ENCODE measurements at places on chromosomes 3 and 15.

GRCh38 chr15:58361273-58361759, 70.5 kb upstream of the LIPC start:
- DNase-seq: no peak

GRCh38 chr3:71064291-71064955, 519.1 kb downstream of the FOXP1 start:
- DNase-seq: peak; percentile 10

DNA sequence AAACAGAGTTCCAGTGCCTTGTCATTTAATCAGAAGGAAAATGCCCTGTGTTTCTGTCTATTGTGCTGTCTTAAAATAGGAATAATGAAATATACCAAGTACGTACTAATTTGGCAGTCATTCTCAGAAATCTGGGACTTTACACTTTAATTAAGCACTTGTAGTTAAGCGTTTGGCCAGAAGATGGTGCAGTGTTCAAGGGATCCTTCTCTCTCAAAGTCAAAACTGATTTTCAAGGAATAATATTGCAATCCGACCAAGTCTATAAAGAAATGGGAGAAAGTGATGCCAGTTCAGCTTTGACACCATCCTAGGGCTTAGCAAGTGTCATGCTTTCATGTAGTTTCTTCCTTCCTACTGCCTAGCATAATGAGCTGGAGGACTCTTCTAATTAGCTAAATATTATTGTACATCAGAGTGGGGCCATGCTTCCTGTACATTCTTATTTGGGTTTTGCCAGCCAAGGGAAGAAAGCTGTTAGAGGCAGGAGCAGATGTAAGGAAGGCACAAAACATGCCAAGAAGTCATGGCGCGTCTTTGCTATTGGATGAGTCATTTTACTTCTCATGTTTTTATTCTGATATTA, 64.8 kb downstream of the SAMMSON start:
- DNase-seq: peak; percentile 20

DNA sequence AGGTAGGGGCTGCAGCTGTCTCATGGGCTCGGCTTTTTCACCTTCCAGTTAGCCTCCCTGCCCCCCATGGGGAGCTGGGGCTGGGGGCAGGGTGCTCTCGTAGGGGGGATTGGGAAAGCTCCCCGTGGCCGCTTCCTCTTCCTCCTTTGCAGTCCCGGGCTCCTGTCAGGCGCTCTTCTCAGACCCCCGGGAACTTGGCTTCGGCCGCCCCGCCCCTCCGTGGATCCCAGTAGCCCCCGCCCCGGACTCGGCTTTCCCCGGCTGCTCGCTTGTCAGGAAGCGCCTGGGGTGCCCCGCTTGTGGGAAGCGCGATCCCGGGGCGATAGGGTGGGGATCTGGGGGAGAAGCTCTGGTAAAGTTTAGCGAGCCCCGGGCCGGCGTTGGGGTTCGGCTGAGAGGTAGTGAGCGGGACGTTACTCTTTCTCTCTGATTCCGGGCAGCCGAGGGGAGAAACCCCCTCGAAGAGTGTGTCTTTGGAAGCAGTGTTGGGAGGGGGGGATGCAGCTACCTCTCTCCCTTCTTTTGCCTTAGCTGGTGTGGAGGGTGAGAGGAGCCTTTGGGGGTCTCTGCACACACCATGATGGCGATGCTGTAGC, 611 bp downstream of the PIAS1 start:
- peak; percentile 18 for DNase-seq

DNA sequence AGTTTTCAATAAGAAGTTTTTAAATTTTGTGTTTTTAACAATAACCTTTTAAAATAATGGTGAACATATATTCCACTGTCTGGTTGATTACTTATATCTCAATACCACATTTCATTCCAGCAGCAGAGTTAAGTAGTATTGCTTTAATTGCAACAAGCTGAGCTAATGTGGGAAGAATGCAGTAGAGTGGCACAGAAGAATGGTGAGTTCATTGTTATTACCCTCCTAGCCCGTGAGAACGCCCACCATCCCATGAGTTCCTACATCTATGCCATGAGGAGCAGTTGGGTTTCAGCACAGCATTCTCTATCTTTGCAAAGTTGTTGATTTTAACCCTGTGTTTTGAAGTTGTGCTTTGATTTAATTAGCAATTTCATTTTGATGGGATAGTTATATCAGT, 17.8 kb upstream of the NR2E3 start:
- DNase-seq: no peak

DNA sequence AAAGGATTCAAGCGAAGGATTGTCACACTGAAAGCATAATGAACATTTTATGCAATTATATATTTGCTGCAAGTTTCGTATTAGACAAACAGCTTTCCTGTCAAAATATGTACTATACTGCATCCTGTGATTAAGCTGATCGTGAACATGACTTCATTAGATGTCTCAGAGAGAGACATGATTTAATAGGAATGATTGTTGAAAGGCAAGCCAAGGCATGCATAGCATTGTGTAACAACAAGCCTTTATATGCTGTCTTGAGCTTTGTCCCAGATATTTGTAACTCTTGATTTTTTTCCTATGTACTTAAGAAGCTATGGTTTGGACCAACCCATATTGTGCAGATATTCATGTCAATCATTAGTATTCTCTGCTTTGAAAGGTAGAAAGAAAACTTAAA, 309.1 kb downstream of the KCNH8 start:
- no peak for DNase-seq

DNA sequence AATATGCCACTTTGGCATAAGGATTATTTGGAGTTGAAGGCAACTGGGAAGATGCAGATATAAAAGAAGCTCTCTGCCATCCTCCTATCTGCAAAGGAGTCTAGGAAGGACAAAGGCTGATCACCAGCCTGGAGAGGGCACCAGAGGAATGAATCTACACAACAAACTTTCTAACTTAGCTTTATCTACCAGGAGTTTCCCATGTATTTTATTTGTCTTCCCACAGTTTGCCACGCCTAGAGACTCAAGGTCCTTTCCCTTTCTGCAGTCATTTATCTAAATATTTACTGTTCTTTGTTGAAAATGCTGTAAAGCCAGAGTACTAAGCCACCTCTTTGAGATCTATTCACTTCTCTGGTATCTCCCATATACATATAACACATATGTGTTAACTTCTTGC, 32.2 kb downstream of the GPR176 start:
- no peak for DNase-seq

- DNase-seq: no peak
Measured at GRCh38 chr3:177693616-177694264, 496.5 kb upstream of the TBL1XR1 start.

GRCh38 chr15:77642793-77643430, 10.2 kb upstream of the LINGO1 start:
- DNase-seq: no peak

DNA sequence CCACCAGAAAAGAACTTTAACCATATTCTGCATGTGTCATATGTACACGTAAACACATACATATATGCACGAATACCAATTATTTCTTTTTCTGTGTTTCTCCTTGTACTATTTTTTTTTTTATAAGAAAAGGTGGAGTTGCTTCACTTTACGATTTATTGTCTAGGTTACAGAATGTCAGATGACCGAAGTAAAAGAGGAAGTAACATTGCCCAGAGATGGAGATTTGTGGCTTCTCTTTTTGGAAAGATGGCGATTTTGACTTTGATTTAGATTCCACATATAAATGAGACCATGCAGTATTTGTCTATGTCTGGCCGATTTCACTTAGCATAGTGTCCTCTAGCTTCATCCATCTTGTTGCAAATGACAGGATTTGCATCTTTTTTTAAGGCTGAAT, 293.1 kb downstream of the SV2B start:
- DNase-seq: no peak

DNA sequence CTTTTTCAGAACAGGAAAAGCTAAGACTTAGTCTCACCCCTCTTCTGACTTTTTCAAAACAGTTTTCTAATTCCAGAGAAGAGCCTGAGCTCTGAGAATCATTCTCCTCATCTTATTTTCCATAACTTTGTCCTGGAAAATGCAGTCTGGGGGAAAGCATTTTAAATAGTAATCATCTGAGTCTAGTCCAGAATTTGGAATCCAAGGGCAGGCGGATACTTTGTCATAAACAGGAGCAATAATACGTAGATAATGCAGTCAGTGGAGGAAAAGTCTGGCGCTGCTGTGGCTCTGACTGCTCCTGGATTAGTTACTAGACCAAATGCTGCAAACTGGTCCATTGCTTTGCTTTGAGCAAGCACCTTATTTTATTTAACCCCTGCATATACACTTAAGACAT, 285.0 kb downstream of the THSD4 start:
- no peak for DNase-seq

DNA sequence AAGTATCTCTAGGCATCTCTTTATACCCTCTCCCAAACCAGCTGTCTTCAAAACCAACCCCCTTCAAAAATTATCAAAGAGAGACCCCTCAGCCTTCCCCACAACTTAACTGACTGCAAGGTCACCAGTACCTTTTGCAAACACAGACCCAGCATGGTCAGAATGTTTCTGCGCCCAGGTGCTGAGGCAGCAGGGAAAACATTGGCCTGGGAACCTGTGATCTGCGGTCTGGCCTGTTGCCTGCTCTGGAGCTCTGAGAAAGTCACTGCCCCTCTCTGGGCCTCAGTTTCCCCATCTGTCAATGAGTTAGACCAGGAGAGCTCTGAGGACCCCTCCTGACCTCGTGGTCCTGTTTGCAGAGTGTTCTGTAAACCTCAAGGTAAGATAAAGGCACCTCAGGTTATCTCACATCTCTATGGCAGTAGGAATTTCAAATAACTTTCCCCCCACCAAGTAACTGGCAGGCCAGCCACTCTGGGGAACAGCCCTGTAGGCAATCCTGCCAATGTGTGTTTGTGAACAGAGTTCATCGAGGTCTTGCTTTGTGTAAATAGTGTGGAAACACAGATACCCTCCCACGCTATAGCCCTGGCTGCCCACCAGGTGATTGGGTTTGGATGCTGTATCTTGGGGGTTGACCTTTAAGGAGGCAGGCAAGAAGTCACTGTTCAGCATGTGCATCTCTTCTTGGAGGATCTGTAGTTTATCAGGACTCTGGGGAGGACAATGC, 50.0 kb upstream of the SMAD6 start:
- no peak for DNase-seq

DNA sequence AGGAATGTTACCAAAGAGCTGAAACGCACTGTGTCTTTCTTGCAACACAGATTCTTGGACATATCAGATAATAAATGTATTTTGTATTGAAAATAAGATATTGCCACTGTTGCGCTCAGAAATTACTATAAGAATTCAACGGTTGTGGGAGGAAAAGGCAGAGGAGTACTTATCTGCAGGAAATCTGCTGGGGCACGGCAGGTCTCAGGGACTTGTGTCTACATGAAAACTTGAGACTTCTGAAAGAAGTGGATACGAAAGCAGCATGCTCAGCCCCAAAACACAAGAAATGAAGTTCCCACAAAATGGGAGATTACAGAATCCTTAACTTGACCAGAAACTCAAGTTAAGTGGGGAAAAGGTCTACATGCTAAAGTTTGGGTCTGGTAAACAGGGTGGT, 86.5 kb downstream of the IGSF11 start:
- DNase-seq: no peak

DNA sequence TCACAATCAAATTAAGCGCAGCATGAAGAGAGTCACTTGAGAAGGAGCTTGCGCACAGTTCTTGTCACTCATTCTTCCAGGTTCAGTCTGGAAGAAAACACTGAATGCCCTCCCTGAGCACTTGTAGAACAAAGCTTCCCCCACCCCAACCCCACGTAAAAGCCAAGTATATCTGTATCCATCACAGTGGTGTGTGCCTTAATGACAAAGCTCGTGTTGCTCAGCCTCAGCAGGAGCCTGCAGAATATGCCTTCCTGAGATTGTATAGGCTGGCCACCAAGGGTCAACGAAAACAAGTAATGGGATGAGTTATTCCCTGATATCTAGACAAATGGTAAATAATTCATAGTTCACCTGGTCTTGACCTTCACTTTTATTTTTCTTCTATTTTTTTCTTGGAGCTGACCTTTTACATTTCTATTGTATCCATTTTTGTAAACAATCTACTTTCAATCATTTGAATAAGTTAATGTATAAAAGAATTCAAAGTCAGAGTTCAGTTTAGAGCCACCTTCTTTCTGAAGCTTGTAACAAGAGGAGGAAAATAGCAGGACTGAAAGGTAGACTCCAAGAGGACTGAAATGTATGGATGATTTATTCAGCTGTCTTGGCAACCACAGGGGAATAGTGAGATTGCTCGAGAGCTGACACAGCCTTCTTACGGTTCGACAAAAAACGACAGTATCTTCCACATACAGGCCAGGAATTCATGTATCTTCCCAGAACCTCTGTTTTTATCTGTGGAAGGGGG, 405.5 kb upstream of the TPM1 start:
- no peak for DNase-seq

GRCh38 chr15:42152196-42152920, 4.1 kb downstream of the PLA2G4F start:
- DNase-seq: no peak

- DNase-seq: no peak
Measured at GRCh38 chr15:59847968-59848367, 156.1 kb upstream of the FOXB1 start.

DNA sequence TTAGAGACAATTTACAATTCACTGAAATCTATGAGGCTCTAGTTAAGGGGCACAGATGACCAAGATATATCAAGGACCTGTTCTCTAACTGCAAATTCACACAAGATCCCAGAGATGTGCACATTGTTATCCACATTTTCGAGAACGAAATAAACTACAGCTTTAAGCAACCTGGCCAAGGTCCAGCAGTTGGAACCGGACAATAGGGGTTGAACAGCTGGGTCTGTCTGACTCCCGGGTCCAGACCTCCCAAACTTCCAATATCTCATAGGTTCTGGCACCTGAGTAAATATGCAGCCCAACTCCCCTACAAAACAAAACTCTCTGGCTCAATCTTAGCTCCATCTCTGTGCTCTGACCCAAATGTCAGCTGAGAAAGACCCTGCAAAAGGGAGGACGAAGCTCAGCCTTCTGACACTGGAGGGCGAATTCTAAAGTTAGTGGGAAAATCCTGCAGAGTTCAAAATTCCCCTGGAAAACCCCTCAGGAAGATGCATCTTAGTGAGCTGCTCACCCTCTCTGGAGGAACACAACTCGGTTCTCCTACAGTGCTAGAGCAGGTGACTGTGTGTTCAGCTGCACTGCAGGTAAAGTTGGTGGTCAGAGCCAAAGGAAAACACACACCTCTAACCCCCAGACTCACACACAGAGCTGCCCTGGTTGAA, 14.2 kb upstream of the SPATA12 start:
- DNase-seq: no peak

- DNase-seq: no peak
Measured at GRCh38 chr3:141485641-141486495, 959 bp upstream of the RASA2 start.

- DNase-seq: no peak
Measured at GRCh38 chr3:97131476-97131875, 317.1 kb downstream of the EPHA6 start.

GRCh38 chr3:74351213-74351612, 263.2 kb downstream of the CNTN3 start:
- no peak for DNase-seq

GRCh38 chr15:28936481-28936881, 50.7 kb downstream of the APBA2 start:
- DNase-seq: no peak

- no peak for DNase-seq
Measured at GRCh38 chr3:106711650-106712049, 665.6 kb upstream of the CCDC54 start.

Data from NCI-H510A treated with DMSO at 0.1 percent for 48 hours (cell line).